ENCODE measurements at places on chromosomes 4 and X.

DNA sequence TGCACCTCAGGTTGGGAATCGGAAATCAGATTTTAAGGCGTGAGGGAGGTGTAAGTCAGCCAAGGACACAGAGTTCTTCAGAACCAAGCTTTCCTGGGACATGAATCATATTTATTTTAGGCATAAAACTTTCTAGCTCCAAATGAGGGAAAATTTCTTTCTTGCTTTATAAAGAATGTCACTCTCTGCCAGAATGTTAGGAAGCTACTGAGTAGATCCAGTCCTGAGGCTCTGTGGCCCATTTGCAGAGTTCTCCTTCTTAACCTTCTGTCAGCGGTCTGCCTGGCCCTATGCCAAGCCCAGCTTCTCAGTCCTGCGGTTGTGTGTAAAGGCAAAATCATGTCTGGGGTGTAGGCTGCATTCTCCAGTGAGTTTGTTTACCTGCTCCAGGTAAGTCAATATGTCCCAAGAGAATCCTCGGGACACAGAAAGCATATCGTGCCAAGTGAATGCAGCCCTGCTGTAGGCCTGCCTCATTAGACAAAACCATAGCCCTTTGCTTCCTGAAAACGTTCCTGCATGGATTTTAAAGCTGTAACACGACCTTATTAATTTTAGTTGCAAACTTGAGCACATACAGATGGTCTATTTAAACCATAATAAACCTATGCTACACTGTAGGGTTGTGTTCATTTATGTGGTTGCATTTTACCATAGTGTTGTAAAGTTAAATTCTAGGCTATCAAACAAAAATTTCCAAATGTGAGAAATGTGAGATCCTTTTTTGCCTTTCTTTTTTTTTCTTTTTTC is 29.2 kb upstream of the CCNI start:
- DNase-seq, result no peak

GRCh38 chr4:151991884-151992167 is 231.0 kb upstream of the GATB start:
- no peak for DNase-seq

DNA sequence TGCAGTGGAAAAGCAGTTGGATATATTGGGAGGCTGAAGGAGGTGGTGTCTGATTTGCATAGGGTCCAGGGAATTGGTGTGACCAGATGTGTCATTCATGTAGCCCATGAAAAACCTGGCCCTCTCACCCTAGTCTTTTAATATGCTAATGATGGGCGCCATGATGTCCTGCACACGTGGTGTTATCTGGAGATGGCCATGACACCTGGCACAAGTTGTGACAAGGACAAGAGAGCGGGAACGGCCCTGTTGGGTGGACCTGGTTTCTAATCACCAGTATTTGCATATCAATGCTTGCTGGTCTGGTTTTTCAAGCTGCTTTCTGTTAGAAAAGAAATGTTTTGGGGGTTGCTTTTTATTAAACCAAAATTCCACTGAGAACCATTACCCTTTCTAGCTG is 87.4 kb downstream of the ZXDA start:
- no peak for DNase-seq

GRCh38 chr4:187090401-187090800 is 366.7 kb upstream of the FAT1 start:
- DNase-seq, result no peak

DNA sequence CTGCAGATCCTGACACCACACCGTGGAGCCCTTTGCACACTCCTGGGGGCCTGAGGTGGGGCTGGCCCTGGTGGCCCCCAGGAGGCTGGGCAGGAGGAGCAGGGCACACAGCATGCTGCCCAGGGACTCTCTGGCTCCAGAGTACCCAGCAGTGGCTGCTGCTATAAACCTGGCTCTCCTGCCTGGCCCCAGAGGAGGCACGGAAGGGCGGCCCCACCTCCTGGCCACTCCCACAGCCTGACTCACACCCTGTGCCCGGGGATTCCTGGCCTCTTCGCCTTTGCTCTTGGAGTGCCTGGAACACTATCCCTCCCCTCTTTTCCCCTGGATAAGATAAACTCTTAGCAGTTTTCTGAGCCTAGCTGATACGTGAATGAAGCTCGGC is at the start of gene PSAPL1:
PSAPL1 (minus strand) TSS at position 165 of the 385 bp plus-strand sequence; CDS start at position 114, 51 bp downstream.
- no peak for DNase-seq

DNA sequence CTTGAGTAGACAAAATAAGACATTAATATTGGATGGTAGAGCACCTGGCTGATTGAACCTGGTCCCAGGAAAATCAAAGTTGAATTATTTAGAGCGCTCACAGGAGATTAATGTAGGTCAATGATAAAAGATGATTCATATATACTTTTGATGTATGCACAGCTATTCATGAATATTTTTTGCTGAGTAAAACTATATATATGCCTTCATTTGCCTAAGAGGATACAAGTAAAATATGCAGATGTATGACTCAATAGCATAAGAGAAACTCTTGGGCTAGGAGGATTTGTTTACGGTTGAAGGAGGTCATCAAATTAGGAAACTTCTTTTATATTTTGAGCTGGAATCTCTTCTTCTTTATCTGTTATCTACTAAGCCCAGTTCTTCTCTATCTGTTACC is 202.7 kb upstream of the HS3ST1 start:
- no peak for DNase-seq

- DNase-seq, result no peak
Measured at GRCh38 chrX:45935408-45935807, 609.8 kb downstream of the ZNF674 start.

GRCh38 chr4:16909281-16909680 is 10.8 kb upstream of the LDB2 start:
- no peak for DNase-seq

DNA sequence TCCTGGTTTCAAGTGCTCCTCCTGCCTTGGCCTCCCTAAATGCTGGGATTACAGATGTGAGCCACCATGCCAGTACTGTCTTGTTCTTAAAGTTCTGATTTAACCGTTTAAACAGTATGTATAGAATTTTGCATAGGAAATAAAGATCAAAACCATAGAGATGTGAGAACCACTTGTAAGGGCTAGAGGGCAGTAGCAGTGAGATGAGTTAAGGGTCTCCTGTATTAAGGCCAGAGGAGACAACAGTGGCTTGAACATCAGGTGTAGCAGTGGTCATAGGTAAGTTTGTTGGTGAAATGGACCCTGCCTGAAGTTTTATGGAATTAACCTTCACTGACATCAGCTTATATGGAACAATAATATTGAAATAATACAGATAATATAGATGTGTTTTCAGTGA is 155.7 kb downstream of the SLC4A4 start:
- no peak for DNase-seq

DNA sequence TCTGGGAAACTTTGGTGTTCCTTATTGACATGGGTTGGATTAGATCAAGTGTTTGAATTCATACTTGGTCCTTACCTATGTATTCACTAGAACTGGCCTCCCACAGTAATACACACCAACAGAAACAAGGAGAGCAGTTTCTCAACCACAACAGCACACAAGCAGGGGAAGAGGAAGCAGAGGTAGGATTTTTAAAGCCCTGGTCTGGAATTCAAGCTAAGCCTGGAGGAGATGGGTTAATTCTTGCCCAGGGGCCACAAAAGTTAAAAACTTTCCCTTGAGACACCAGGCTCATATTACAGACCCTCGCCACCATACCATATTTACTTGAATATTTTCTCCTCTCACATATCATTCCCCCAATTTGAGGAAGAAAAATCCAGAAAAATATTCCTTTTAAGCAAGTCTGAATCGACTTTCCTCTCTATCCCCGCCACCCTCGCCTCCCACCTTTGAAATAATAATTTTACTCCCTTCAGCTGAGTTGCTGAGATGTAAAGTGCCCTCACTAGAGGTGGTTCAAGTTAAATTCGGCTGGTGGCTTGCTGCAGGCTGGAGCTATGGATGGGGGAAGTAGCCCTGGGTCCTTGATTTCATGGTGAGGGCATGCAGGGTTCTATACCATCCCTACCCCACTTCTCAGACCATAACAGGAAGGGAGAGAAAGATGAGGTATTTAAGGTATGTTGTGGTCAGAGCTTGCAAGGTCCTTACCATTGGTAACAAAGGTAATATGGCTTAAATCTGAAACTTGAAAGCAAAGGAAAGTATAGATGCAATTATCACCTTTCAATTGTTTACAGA is 440.2 kb downstream of the INPP4B start:
- no peak for DNase-seq

DNA sequence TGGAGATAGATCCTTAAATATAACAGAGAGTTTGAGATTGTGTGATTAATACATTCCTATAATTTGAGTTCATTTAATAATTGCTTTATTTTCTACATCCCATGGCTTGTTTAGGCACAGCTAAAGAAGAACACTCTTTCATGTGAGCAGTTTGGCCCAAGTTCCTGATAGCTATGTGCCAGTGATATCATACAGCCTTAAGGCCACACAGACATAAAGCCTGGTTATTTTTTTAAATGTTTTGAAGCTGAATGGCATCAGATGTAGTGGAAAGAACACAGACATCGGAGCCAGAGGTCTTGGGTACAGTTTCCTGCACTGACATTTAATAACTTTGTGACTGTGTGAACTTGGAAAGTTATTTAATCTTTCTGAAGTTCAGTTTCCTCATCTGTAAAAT is 7.0 kb upstream of the NDNF start:
- no peak for DNase-seq

- DNase-seq, result no peak
Measured at GRCh38 chrX:78573630-78574029, 85.5 kb downstream of the RTL3 start.

GRCh38 chr4:111849746-111850284 is 295.4 kb upstream of the FAM241A start:
- DNase-seq, result no peak

GRCh38 chr4:153589703-153590595 is 94.1 kb upstream of the TLR2 start:
- DNase-seq, result no peak

DNA sequence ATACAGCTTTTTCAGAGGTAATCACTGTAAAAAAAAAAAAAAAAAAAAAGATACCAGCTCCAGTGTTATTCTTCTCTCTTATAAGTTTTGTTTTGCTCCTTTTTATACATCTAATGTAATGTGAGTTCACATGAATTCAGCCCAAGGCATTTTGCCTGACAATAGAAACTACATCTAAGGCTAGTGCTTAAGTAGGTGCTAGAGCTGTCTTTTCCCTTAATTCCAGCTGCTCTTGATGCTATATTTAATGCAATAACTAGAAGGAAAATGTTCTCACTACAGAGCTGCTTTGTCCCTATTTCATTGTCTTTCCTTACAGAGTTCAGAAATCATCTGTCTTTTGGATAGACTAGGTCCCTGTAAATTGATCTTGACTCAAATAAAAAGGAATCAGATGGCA is 150.1 kb downstream of the NAA11 start:
- DNase-seq, result no peak

DNA sequence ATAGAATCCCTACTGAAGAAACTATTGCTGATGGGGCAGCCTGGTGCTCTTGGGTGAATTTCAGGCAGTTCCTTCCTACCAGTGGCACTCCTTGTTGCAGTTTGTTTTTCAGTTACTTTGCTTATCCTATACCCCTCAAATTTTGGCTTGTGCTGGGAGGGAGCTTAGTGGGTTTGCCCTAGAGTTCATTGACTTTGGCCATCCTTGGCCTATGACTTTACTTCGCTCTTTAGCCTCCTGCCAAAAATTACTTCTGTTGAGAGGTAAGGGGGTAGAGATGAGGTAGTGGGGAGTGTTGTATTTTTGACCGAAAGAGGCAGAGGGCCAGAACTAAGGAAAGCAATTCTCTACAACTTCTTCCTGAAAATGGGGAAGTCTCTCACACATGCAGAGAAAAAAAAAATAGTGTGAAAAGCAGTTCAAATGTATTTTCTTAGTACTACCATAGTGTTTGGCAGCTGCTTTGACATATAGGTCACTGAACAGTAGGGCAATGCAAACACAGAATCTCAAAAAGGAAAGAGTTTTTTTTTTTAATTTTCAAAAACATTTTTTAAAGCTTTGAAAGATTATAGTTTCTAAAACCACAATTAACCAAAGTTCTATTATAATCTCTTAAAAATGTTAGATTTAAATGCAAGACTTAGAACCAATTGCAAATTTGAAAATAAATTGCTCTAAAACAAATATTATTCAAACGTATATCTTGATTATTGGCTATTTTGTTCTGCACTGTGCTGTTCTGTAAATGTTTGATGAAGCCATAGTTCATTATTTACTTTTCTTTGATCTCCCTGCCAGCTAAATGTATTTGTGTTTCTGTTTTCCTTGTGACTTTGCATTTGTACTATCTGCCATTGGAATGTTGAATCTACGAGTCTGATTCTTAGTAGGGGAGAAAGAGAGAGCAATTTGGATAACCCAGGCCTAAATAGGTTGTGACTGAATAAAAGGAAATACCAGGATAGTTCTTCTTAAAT is 73.6 kb downstream of the DCK start:
- no peak for DNase-seq

GRCh38 chrX:118254611-118255010 is 91.3 kb upstream of the WDR44 start:
- no peak for DNase-seq

- DNase-seq, result no peak
Measured at GRCh38 chr4:113024388-113024787, 25.1 kb upstream of the ANK2 start.

- no peak for DNase-seq
Measured at GRCh38 chr4:165301833-165302232, 25.6 kb upstream of the MSMO1 start.

GRCh38 chrX:150455215-150455608 is 92.1 kb downstream of the MAMLD1 start:
- no peak for DNase-seq

GRCh38 chrX:138745196-138745595 is 33.7 kb upstream of the FGF13 start:
- no peak for DNase-seq

- DNase-seq, result no peak
Measured at GRCh38 chr4:70676554-70677090, 10.3 kb upstream of the JCHAIN start.

GRCh38 chr4:153884325-153884724 is 95.4 kb upstream of the SFRP2 start:
- no peak for DNase-seq

GRCh38 chrX:153336121-153336894 is 2.4 kb downstream of the ZNF275 start:
- no peak for DNase-seq

GRCh38 chr4:144565527-144566195 is 80.3 kb upstream of the HHIP start:
- no peak for DNase-seq

DNA sequence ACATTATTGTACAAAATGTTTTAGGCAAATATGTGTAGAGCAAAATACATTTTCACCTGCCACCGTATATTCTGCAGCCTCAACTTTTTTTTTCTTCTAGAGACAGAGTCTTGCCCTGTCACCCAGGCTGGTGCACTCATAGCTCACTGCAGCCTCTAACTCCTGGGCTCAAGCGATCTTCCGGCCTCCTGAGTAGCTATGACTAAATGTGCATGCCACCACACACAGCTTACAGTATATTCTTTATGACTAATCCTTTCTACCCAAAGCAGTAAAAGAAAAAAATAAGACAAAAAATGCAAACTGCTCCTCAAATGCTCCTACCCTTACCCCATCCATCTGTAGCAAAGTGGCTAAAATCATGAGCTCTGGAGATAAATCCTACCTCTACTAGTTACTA is 426.3 kb downstream of the KCNIP4 start:
- DNase-seq, result no peak

- DNase-seq, result no peak
Measured at GRCh38 chrX:41933546-41933945, 10.2 kb upstream of the CASK start.

Measured in stimulated activated CD8-positive, alpha-beta memory T cell treated with anti-CD3 and anti-CD28 coated beads, Interleukin-15, amount 100 ng/mL, for 24 hours (primary cell).